ENCODE measurements at places on chromosomes 16 and 17.

- DNase-seq: no peak
Measured at GRCh38 chr16:19527161-19527560, 3.4 kb downstream of the CCP110 start.

- DNase-seq: no peak
Measured at GRCh38 chr17:33529816-33530215, 236.7 kb upstream of the ASIC2 start.

DNA sequence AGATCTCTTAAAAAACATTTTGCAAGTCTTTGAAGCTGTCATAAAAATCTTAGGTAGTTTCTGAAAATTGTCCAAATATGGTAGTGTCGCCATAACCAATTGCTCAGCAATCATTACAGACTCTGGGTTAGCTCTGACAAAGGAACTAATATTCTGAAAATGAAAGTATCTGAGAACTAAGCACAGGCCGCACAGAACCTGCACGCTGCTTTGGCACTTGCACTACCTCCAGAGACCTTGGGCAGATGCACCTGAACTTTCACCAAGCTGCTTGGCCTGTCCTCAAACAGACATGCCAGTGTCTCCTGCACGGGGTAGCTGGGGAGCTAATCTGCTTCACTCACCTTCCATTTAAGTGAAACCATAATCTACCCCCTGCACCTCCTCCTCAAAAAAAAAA is 317.0 kb downstream of the MAF start:
- DNase-seq: no peak

DNA sequence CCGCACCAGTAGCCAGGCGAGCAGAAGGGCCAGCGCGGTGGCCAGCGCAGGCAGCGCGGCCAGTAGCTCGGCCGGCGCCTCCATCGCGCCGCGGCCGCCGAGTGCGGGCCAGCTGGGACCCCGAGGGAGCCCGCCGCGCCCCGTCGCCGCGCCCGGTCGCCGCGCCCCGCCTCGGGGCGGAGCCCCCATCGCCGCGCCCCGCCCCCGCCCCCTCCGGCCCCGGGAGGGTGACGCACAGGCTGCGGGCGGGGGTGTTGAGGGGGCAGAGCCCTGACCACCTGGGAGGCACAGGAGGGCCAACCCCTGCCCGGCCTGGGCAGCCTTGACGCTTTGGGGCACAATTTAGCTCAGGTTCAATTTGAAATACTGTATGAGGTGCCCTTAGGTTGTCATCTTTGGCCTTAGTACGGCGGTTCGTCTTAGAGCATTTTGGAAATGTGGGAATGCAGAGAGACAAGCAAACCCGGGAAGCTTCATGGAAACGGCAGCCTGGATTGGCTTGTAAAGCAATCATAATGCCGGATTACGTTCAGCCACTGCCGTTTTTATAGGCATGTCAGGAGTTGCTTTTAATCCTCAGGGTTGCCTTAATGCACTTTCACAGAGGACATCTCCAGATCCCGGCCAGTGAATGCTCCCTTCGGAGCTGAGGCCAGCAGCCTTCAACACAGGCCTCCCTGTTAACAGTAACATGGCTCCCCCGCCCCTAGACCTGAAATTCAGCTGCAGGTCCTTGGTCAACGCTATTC is at the start of gene MXRA7:
Gene MXRA7, minus strand, starts transcription at position 103 of the 749 bp plus-strand sequence. Its CDS starts 19 bp downstream, at position 84.
- peak; percentile 80 for DNase-seq

GRCh38 chr16:15879255-15879811 is 9.1 kb downstream of the CEP20 start:
- no peak for DNase-seq

- no peak for DNase-seq
Measured at GRCh38 chr16:85491058-85491771, 121.9 kb upstream of the GSE1 start.

DNA sequence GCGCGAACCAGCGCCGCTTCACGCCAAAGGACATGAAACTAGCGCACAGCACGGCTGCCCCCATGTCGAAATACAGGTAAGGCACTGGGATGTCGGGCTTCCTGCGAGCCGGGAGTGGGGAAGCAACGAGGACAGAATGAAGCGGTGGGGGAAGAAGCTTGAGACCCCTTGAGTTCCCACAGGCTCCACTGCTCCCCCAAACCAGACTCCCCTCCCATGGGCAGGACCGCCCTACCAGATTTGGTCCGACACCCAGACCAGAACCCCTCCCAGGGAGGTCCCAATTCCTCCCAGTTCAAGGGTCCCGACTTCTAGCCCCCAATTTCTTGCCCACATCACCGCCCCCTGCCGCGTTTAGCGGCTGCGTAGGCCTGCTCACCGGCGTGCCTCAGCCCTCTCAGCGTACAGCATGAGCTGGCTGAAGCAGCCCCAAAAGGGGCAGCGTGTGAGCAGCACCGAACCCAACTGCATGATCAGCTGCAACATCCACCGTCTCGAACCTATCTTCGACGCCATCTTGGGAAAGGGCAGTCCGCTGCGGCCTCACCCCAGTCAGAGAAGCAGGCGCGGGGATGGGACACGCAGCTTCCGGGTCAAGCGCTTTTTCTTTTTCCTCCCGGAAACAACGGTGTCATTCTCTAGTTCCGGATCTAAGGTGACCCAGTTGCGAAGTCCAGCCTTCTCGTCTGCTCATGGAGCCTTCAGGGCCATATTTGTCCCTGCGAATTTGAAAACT is at the start of gene TMEM101:
Gene TMEM101, minus strand, starts transcription at position 527 of the 736 bp plus-strand sequence. Its CDS starts 11 bp downstream, at position 516.
- peak; percentile 94 for DNase-seq

DNA sequence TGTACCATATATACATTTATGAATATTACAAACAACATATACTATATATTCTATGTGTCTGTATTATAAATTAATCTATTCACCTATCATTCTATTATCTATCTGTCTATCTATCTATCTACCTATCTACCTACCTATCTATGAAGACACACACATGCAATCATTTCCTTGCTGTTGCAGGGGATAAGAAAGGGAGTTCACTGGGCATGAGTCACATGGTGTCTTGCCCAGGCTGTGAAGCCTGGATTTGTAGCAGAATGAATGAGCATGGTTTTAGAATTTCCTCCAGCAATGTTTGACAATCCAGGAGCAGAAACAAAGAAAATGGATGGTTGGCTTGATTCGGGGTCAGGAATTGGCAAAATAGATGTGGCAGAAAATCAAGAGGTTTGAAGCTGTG is 23.2 kb upstream of the FAM20A start:
- DNase-seq: no peak

DNA sequence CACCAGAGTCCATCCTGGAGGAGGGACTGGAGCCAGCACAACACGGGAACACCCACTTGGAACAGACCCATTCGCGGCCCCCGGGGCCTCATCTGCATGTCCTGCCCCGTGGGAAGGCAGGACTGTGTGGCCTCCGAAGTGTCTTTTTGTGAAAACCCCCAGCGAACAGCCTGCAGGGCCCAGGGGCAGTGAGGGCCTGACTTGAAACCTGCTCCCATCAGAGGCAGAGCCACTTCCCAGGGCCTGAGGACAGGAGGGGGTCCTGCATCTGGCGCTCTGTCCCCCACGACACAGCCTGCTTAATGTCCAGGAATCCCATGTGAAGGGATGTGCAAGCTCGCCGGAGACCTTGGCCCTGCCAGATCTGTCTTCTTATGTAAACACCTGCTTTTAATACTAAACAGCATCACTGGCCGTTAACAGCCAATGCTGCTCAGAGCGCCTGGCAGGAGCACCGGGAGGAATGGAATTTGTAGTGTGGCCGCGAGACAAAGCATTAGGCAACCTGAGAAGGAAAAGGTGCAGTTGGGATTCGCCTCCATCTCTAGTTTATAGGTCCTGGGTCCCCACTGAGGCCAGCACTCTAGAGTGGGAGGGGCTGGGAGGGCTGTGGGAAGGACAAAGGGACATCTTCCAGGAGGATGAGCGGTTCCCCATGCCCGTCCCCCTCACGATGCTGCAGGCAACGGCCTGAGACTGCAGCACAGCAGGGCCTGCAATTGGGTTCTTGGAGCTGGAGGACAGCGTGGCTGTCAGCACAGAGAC is 9.6 kb upstream of the EVPL start:
- DNase-seq: no peak

GRCh38 chr17:67107811-67108775 is 63.7 kb downstream of the CACNG1 start:
- DNase-seq: no peak

DNA sequence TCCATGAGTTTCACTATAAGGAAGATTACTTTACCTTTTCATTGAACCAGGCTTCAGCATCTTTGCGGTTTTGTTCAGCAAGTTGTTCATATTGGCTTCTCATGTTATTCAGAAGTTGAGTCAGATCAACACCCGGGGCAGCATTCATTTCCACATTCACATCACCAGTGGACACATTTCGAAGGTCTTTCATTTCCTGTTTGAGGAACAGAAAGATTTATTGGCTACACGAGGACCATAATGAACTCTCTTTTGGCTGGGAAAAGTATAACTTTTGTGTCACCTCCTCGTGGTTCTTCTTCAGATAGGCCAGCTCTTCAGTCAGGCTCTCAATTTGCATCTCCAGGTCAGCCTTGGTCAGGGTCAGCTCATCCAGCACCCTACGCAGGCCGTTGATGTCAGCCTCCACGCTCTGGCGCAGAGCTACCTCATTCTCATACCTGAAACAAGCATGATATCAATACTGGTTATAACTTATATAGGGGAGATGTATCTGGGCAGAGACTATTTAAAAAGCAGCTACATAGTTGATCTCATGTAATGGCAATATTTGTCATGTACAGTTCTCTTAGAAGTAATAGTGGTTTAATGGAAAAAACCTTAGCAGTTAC is 2.1 kb downstream of the KRT10 start:
- no peak for DNase-seq

GRCh38 chr16:79856581-79856980 is 256.0 kb upstream of the MAF start:
- DNase-seq: no peak

DNA sequence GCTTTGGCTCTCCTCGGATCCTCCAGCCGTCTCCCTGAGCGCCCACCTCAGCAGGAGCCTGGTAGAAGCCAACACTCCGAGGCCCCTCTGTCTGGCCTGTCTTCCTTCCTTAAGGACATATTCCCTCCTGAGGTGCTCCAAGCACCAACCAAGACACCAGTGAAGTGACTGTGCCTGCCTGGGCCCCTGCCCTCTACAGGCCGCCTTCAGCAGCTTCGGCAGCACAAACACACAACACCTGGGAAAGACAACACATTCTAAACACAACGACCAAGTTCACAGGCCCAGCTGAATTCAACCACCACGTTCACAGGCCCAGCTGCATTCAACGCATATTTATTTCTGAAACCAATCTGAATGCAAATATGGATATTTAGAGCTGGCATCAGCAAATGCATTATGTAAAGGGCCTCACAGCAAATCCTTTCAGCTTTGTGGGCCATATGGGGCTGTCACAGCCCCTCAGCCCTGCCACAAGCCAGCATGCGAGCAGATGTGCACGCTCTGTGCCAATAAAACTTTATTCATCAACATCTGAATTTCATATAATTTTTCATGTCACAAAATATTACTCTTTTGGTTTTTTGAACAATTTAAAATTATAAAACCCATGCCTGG is 12.2 kb downstream of the GALNS start:
- no peak for DNase-seq

DNA sequence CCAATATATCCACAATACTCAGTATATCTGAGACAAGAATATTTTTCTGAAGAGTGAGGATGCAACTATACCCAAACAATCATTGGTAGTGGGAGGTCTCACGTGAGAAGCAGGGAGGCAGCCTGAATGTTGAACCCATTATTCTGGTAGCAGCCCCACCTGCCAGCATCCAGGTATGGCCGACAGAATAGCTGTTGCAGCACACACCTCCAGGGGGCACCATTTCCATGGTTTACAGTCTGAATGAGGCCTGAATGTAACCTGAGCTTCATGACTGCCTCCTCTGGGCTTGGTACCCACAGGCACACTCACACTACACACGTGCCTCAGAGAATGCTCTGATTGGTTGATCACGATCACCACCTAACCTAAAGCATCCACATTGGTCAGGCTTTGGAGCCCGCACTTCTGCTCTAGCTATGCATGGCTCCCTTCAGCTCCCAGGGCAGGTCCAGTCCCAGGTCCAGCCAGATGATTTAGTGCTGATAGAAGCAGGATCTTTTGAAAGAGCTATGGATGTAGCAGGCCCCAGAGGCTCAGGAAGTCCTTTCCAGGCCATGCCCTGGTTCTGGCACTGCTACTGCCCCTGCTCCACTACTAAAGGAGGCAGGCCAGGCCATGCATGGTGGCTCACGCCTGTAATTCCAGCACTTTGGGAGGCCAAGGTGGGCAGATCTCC is 11.0 kb upstream of the CBFB start:
- no peak for DNase-seq

DNA sequence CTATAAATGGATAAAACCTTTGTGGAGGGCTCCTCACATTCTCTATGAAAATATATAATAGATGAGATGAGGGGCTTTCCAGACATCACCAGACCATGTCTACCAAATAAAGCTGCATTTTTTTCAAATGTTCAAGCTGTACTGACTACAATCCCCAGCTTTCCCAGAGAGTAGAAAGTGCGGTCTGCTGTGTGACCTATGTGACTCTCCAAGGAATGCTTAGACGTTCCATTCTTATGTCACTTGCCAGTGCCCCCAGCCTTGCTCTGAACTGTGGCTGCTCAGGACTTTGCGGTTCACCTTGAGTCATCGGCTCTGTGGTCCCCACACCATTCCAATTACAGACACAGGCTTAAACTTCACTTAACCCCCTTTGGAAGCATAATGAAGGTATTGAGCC is 47.8 kb upstream of the SCNN1B start:
- no peak for DNase-seq

DNA sequence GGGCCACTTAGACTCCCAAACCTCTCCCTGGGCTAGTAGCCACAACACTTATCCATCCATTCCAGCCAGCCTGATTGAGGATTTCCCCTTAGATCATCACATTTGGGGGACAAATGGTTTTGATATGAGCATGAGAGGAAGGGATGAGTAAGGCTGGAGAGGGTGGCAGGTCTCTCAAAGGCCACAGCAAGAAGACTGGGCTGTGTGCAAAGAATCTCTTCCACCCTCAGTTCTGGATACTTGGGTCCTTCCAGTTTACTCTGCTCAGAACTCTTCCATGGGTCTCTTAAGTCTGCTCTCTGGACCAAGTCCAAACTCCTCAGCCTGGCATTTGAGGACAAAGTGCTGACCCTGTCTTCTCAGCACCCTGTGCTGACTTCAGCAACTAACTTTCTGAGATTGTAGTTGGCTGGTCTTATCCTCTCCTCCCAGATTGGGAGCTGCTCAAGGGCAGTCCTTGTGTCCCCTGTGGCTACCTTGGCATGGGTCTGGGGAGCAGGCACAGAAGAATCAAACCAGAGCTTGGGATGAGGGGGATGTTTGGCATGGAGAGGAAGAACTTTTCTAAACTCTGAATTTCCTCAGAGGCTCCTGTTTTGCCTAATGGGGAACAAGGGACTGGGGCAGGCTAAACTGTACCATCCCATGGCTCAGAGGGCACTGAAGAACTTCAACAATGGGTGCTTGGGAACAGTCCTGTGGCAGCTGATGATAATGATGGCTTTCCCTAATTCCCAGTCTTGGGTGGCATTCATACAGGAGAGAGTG is 3.1 kb upstream of the NFATC3 start:
- DNase-seq: no peak

GRCh38 chr17:12391468-12391867 is 274.2 kb upstream of the MYOCD start:
- DNase-seq: no peak

DNA sequence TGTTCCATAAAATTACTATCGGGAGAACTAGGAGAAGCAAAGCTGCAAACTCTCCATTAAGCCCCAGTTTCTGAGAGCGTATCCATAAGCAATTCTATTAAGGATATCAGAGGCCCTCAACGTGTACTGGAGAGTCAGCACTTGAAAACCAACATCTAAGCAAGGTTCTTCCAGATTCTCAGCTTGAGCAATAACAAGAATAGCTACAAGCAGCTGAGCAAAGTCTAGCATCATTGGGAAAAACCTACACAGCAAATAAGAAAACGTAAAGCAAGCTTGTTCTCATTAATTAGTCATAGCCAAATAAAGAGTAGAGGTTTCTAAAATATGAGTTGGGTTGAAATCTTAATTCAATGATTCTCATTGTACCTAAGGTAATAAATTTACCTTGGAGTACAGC is 26.9 kb upstream of the COX10 start:
- no peak for DNase-seq

All from head of caudate nucleus (tissue), 42 donors.